KG1 (cell line): ENCODE measurements at places on chromosomes 13 and 19.
A peak's percentile ranks its signal among the peaks of the same experiment; 100 is the strongest.

- DNase-seq, result no peak
Observed at GRCh38 chr19:5282901-5283300, 57.7 kb downstream of the PTPRS start.

DNA sequence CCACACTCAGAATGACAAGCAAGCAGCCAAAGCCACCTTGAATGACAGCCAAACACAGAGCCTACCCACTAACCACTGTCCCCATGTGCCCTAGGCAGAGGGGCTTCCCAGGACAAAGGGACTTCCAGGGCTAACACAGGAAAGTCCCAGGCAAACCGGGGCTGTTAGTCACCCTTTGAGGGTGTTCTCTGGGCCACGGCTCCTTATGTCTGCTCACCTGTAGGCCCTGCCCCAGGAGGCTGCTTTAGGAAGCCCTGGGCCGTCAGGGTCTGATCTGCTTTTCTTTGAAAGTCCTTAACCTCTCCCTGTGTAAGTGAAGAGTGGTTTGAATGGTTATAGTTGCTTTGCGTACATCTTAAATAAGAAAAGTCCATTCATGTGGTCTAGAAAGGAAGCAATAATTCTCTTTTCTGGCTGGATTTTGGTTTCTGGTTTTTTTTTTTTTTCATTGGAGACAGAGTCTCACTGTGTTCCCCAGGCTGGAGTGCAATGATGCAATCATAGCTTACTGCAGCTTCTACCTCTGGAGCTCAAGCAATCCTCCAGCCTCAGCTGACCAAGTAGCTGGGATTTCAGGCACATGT is 161.4 kb downstream of the EFNB2 start:
- no peak for DNase-seq

DNA sequence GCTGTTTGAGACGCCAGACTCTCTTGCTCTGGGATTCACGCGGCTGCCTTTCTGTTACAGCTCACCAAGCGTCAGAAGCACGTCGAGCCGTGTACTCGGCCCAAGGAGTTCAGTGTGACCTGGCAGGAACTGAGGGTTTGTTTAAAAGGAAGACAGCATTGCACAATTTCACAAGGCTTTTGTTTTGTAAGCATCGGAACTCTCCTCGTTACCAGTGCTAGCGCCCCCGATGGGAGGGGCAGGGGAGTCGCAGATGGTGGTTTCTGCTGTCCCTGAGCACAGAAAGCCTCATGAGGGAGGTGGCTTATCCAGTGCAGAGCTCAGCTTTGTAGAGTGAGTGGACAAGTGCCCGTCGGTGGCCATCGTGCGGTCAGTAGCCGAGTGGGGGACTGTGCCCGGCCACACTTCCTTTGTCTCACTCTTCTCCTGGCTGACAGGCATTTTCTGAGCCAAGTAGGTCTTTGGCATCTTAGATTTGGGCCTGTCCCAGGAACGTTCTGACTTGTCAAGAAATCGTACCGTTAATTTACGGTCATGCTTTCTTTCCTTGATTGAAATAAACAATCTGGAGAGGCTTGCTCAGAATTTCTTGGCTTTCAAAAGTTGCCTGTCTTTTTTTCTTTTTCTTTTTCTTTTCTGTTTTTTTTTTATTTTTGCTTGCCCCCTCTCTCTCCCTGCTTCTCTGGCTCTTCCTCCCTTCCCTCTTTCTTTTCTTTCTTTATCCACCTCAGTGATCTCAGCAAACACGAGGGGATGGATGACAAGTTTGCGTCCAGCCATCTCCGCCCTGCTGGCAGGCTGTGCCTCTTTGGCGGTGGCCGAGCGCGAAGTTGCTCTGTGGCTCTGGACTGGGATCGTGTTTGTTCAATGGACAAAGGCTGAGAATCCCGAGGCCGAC is 7.7 kb downstream of the KDM4B start:
- peak; percentile 49 for DNase-seq

DNA sequence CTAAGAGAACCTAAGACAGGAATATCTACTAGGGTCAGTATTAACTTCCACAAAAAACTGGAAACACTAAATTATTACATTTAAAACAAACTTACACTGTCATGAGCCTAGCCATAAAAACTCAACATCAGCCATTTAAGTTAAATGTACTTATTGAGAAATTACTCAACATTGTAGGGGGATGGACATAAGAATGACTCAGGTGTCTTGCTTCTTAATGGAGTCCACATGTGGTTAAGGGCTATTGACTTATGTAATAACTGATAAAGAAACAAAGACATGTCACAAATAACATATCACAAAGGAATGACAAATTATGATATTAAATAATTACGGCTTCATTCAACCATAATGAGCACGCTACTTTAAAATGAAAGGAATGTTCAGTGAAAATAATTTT is 36.2 kb downstream of the CLDN10 start:
- DNase-seq, result no peak

GRCh38 chr13:74134777-74135325 is 647 bp upstream of the KLF12 start:
- DNase-seq, result no peak

- no peak for DNase-seq
Observed at GRCh38 chr19:7272856-7273578, 21.2 kb downstream of the INSR start.

DNA sequence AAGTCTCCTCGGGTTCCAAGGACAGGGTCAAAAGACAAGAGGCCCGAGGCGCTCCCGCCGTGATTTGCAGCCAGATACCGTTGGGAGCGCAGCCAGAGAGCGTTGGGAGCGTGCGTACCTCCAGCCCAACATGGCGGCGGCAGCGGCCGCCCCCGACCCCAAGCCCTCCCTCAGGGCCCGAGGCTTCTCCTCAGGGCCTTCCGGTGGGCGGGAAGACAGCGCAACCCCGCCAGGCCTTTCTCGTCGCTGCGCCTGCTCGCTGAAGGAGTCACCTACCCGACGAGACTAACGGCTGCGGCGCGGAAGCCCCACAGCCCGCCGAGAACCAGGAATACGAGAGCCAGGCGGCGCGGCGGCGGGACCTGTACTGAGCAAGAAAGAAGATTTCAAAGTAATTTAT is 3.2 kb upstream of the ZNF850 start:
- no peak for DNase-seq

DNA sequence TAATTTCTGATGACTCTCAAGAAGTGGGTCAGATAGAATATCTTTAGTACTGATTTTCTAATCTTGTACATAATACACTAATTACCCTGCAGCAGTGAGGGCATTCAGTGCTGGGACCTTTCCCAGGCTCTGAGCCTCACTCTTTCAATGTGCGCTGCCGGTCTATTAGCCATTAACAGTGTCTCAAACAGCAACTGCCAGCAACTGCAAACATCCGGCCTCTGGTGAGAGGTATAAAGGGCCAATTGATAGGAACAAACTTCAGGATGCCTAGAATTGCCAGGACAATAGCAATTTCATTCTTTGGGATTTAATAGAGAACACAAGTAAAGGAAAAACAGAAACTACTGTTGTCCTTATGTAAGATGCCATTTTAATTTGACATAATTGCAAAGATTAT is 604.4 kb upstream of the SPRY2 start:
- DNase-seq, result no peak

- no peak for DNase-seq
Observed at GRCh38 chr19:29442094-29442493, 83.7 kb upstream of the VSTM2B start.

- peak; percentile 7 for DNase-seq
Observed at GRCh38 chr19:35509861-35510625, 3.4 kb downstream of the DMKN start.

GRCh38 chr19:17049711-17050280 is 23.2 kb upstream of the CPAMD8 start:
- no peak for DNase-seq

GRCh38 chr19:41912899-41913537 is 15.2 kb downstream of the ERFL start:
- DNase-seq, result no peak

DNA sequence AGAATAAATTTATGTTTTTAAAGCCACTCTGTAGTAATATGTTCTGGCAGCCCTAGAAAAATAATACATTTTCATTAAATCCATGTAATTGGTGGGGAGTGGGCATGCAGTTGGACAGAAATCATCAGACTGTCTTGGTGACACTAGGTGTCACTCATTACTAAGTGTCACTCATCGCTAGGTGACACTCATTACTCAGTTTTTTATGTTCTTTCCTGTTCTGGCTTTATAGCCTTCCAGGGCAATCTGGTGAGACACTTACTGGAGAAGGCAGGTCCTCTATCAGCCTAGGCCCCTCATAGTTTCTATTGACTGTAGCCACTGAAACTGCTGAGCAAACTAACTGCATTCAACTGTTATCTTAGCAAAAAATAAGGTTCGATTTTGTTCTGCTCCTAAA is 542.1 kb downstream of the SLITRK1 start:
- no peak for DNase-seq

GRCh38 chr13:20429682-20430081 is 96.0 kb downstream of the CRYL1 start:
- no peak for DNase-seq

- no peak for DNase-seq
Observed at GRCh38 chr19:42091742-42092141, 15.8 kb downstream of the ZNF574 start.

DNA sequence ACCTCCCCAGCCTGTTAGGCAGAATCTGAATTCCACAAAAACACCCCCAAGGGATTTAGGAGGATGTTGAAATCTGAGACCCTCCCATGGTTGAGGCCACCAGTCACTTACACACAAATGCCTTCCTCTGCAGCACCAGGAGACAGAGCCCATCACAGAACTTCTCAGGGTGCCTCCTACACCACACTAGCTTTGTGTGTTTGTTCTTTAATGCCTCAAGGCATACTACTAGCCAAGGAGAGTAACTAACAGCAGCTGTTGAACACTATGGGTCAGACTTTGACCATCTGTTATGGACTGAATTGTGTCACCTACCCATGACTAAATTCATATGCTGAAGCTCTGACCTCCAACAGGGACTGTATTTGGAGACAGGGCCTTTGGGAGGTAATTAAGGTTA is 9.5 kb upstream of the MED26 start:
- DNase-seq, result no peak

- no peak for DNase-seq
Observed at GRCh38 chr13:20442798-20443381, 82.8 kb downstream of the CRYL1 start.

GRCh38 chr13:99662678-99663077 is 161.4 kb downstream of the TM9SF2 start:
- DNase-seq, result no peak

DNA sequence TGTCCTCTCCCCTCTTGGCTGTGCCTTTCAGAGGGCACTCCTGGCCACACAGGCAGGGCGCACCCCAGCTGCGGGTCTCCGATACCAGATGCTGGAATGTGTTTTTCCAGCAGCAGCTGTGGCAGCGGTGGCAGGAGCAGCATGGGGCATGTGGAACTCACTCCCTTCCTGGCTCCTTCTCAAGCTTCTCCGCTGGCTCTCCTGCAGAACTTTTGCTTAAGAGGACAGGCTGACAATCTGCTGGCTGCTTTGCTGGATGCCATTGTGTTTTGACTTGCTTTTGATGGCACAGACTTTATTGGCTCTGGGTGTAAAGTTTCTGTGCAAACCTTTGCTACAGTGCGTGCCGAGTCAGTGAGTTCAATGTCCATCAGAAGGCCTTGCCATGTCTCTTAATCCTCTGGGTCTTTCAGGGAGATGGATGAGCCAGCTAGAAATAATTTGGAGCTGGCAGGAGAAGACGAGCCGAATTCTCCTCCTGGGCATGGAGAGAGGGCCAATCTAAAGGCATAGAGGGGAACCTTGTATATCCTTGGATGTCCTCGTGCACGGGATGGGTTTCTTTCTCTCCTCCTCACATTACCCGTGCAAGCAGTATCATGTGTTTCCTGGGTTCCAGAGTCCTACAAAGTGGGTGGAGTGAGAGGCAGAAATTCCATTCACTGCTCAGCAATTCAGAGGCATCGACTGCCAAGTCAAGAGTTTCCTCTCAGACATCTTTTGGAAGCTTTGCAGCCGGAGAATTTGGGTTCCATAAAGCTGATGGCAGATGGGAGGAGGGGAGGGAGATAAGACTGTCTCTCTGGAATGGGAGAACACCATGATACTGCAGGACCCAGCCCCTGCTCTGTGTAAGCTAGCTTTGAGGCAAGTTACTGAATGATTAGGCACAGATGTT is 231.2 kb downstream of the FGF9 start:
- DNase-seq, result no peak

DNA sequence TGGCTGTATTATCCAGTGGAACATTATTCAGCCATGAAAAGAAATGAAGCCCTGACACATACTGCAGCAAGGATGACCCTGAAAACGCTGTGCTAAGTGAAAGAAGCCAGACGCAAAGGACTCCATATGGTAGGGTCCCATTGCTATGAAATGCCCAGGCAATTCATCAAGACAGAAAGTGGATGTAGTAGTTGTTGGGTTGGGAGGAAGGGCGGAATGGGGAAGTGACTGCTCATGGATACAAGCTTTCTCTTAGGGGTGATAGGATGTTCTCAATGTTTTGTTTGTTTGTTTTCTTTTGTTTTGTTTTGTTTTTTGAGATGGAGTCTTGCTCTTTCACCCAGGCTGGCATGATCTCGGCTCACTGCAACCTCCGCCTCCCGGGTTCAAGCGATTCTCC is 11.1 kb upstream of the CEACAM16 start:
- DNase-seq, result no peak

DNA sequence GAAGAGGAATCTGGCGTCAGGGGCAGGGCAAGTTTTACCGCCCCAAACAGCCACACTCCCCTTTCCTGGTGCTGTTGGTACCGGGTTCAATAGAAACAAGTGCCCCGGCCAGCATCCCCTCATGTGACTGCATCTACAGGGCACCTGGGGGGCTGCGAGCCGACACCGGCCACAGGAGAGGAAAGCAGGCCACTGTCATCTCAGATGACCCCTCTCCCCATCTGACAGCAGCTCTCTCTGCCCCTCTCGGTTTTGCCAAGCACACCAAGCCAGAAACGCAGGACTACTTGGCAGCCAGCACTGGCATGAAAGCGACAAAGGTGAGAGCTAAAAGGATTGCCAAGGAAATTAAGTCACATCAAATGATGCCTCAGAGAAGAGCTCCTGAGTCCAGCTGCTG is 37.1 kb downstream of the MLLT1 start:
- no peak for DNase-seq

DNA sequence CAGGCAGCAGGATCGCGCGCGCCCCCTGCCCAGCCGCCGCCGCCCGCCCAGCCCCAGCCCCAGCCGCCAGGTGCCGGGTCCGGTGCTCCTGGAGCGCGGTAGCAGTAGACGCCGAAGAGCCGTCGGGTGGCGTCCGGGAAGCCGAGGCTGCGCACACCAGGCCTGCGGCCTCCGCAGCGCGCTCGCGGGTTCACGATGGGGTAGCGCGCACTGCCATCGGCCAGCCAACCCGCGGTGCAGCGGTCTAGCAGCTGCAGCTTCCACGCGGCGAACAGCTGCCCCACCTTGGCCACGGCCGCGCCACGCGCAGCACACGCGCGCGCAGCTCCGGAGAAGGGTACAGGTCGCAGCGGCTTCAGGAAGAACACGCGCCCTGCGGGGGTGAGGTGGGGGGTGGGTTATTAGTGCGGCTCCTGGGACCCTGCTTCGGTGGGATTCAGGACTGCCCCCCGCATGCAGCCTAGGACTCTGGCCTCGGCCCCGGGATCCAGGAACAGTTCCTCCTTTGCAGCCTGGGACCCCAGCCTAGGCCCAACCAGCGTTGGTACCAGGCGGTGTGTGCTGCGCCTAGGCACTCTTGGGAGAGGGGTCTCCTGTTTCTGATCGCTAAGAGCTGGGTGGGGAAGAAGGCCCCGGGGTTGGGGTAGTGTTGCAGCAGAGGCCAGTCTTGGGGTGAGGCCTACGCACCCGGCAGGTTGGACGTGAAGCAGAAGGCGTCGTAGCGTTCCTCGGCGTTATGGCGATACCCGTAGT is 15.1 kb downstream of the TM6SF2 start:
- no peak for DNase-seq

GRCh38 chr13:95689582-95689926 is 12.6 kb downstream of the DNAJC3 start:
- no peak for DNase-seq
